ENCODE measurements at places on chromosomes 4 and X. TPM values are rescaled to one million over a fixed set of nuclear protein-coding genes. Genes with fewer than 3 reads are reported as not detected.

EXOC1 gene
- total RNA-seq: 62.1 TPM

AMBN gene
- not detected for total RNA-seq

ASB9 gene
- total RNA-seq: 0.36 TPM

CNKSR2 gene
- 0.66 TPM for total RNA-seq

ITGB1BP2 gene
- total RNA-seq: 3.4 TPM

S100G gene
- total RNA-seq: not detected

GLOD5 gene
- not detected for total RNA-seq

UTP3 gene
- total RNA-seq: 15.6 TPM

CLTRN gene
- 0.36 TPM for total RNA-seq

ANKRD50 gene
- 59.8 TPM for total RNA-seq

RTL9 gene
- total RNA-seq: 0.13 TPM

MAGEA4 gene
- total RNA-seq: not detected

CRLF2 gene
- not detected for total RNA-seq

LUZP4 gene
- total RNA-seq: not detected

ABHD18 gene
- total RNA-seq: 6.7 TPM

ZMAT1 gene
- 1.1 TPM for total RNA-seq

XIAP gene
- 52.7 TPM for total RNA-seq

XPNPEP2 gene
- total RNA-seq: 1.2 TPM

GLRB gene
- total RNA-seq: 16.7 TPM

PNMA3 gene
- total RNA-seq: 0.13 TPM

SMIM10L2A gene
- 0.79 TPM for total RNA-seq

PPARGC1A gene
- 0.13 TPM for total RNA-seq

PDE5A gene
- total RNA-seq: 90.4 TPM
